NCI-H446 treated with DMSO at 0.1 percent for 48 hours (cell line): ENCODE measurements at places on chromosomes 16 and 17.

DNA sequence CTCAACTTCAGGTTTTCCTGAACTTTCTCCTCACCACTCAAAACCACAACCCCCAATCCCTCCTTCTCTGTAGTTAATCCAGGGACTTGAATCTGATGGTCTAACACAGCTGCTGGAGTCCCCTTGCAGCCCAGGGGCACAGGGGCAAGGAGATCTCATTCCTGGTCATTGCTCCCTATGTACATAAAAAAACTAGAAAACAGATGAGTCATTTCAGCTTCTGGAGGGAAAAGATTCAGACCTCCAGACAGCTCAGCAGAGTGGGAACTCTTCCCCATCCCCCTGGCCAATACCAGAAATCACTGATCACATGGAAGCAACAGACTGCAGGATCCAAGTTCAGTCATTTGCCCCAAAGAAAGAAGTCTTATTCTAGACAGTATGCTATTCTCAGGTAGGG is 62.1 kb downstream of the DYNLRB2 start:
- no peak for DNase-seq

DNA sequence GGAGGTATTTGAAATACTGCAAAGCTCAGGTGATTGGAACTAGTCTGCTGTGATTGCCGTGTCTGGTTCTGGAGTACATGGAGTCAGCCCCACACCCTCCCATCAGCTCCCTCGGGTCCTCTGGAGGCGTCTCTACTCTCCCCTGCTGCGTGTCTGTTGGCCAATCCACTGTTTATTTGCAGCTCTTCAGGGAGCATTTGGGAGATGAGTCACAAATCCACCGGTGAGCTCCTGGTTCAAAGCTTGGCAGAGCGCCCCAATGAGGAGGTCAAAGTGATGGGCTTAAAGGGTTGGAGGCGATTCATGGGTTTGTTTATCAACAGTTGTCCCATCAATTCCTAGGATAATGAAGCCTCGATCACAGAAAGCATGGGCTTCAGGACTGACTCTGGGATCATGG is 14.6 kb downstream of the CALB2 start:
- DNase-seq: no peak

DNA sequence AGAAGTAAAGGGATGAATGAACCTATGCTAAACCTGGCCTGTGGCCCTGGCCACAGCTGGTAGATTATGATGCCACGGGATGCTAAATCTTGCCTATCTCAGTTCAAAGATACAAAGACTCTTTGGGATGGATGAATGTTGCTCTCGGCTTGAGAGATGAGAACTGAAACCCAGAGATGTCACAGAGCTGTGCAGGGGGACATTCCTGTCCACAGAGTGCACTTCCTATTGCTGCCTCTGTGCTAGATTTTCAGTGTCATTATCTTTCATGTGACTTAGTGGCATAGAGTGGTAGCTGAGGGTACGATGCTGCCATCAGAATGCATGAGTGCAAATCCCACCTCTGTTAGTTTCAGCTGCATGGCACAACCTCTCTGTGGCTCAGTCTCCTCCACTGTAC is 2.3 kb upstream of the MT1M start:
- DNase-seq: no peak

DNA sequence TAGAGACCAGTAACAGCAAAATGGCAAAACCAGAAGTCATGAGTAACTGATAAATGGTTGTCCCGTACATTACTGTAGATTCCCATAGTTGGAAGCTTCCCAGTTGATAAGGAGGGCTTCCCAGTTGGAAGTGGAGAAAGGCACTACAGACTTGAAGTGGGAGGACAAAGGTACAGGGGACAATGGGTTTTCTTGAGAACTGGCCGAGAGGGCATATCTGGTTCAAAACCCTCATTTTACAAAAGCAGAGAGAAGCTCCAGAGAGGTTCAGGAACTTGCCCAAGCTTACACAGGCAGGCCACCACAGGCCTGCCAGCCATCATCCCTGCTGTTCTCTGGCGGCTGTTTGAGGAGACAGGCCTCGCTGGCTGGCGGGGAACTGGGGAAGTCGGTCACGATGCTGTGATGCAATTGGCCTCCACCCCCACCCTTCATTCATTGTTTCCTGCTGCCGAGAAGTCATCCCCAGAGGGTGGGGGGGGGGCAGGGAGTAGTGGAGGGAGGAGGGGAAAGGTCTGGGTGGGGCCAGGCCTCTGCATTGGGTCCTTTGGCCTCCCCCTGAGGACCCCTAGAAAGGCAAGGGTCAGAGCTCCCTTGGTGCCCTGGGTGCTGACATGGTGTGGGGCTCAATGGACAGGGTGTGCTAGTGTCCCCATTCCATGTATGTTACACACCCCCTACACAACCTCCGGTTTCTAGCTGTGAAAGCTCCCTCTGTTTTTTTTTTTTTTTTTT is 3.0 kb downstream of the UBALD2 start:
- no peak for DNase-seq

GRCh38 chr17:56478836-56479447 is 114.6 kb upstream of the NOG start:
- no peak for DNase-seq

GRCh38 chr17:6605142-6605541 is 35.4 kb downstream of the KIAA0753 start:
- DNase-seq: no peak

- no peak for DNase-seq
These were observed 43.5 kb downstream of the TEX2 start for GRCh38 chr17:64219571-64219970.

- DNase-seq: no peak
These were observed 85.6 kb downstream of the TTC19 start for GRCh38 chr17:16085066-16085699.

- DNase-seq: no peak
These were observed 52.1 kb downstream of the COPRS start for GRCh38 chr17:31806921-31807320.

DNA sequence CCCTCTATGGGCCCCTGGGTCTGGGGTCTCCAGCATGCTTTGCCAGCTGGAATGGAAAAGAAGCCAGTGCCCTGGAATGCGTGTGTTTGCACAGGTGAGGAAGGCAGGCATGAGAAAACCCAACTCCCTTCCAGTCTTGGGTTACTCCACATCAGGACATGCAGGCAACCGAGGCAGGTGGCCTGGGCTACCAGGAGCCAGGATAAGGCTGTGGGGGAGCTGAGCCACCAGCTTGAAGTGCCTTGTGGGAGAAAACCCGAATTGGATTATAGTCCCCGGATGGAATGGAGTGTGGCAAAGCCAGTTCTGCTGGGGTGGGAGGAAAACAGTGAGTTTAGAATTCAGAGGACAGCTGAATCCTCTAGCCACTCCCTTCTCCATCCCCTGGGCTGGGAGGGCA is 7.2 kb downstream of the SRCIN1 start:
- DNase-seq: peak; percentile 51

- DNase-seq: no peak
These were observed 7.1 kb downstream of the FBRS start for GRCh38 chr16:30665155-30665829.

- DNase-seq: no peak
These were observed 7.3 kb downstream of the ABI3 start for GRCh38 chr17:49217651-49218413.

DNA sequence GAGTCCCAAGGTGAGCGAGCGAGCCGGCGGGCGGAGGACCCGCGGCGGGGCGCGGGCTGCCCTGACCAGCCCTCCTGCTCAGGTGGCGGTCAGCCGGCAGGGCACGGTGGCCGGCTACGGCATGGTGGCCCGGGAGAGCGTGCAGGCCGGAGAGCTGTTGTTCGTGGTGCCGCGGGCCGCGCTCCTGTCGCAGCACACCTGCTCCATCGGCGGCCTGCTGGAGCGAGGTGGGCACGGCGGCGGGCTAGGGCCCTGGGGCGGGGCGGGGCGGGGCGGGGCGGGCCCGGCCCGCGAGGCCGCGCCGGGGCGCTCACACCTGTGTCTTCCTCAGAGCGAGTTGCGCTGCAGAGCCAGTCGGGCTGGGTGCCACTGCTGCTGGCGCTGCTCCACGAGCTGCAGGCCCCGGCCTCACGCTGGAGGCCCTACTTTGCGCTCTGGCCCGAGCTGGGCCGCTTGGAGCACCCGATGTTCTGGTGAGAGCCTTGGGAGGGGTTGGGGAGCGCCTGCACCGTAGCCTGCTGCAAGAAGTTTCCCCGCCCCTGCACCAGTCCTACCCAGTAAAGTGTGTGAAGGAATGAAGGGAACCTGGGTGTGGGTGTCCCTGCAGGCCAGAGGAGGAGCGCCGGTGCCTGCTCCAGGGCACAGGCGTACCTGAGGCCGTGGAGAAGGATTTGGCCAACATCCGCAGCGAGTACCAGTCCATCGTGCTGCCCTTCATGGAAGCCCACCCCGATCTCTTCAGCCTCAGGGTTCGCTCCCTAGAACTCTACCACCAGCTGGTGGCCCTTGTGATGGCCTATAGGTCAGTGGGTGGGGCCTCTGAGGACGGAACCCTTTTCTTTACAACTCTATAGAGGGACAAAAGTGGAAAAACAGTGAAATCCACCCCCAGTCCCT is 802 bp downstream of the SETD6 start:
- DNase-seq: no peak

DNA sequence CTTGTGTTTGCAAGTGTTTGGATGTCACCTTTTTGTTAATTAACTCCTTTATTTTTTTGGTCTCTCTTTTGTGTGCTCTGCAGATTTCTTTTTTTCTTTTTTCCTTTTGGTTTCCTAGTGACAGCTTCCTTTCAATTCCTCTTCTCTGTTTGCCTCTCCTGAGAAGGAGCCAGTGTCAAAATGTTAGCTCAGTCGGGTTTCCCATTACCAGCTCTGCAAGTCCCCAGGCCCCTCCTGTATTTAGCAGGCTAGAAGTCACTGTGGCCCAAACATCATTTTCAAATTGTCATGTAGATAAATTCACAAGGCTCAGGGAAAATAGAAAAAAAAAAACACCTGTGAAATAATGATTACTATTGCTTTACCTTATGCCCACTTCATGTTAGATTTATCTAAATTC is 1621.6 kb downstream of the CDH8 start:
- no peak for DNase-seq

- DNase-seq: no peak
These were observed 90.6 kb downstream of the DNAH3 start for GRCh38 chr16:21060027-21060510.

DNA sequence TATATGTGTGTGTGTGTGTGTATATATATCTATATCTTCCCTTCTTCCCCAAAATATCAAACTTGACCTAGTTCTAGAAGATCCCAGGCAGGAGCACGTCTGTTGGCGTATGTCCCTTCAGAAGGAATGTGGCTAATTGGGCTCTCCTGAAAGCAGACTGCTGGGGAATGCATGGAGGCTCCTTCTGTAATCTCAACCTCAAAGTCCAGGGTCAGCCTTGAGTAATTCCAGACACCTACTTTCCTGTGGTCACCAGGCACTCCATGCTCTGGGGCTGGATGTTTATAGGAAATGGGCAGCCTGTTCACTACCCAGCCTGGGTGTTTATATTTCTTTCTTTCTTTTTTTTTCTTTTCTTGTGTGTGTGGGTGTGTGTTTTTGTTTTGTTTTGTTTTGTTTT is 13.4 kb downstream of the BCO1 start:
- no peak for DNase-seq

GRCh38 chr16:49754495-49755312 is 101.2 kb downstream of the ZNF423 start:
- no peak for DNase-seq

GRCh38 chr17:40550608-40551007 is 14.7 kb downstream of the CCR7 start:
- DNase-seq: no peak

GRCh38 chr16:88688013-88688778 is 1.9 kb upstream of the SNAI3 start:
- DNase-seq: no peak

DNA sequence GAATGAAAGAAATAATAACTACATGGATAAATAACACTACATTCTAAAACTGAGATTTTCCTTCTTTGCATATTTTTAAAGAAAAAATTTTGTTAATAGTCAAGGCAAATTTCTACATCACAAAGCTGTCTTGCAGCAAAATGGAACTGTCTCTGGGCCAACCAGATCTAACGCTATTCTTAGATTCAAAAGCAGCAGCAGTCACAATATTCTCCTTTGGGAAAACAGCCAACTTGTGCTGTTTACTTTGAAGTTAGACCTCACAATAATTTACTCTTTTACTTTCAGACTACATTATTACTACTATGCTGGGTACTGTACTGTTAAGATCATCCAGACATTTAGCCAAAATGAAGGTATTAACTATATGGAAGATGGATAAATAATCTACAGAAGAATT is 189.1 kb downstream of the CEP112 start:
- no peak for DNase-seq

- no peak for DNase-seq
These were observed 22.7 kb downstream of the GINS3 start for GRCh38 chr16:58415003-58415402.

DNA sequence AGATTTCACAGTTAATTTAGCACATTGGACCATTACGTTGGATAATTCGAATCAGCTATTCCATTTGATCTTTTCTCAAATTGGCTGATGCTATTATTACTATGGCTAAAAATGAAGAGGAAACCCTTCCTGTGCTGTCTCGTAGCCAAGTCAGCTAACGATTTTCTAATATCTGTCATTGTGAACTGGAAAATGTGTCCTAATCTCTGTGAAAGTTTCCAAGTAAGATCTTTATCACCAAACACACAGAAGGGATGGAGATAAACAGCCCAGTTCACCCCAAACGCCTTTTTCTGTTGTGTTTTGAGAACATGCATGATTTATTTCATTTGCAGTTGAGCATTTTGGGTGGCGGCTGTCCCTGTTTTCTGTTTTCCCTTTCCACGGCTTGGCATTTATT is 312.8 kb downstream of the FOXL1 start:
- DNase-seq: no peak

- DNase-seq: no peak
These were observed 15.6 kb downstream of the USP7 start for GRCh38 chr16:8948069-8948593.

- no peak for DNase-seq
These were observed at the start of gene GDPD3 for GRCh38 chr16:30113031-30113710. TSS of gene GDPD3 (minus strand) at chr16:30113537. CDS start at chr16:30113478, 59 bp downstream.

DNA sequence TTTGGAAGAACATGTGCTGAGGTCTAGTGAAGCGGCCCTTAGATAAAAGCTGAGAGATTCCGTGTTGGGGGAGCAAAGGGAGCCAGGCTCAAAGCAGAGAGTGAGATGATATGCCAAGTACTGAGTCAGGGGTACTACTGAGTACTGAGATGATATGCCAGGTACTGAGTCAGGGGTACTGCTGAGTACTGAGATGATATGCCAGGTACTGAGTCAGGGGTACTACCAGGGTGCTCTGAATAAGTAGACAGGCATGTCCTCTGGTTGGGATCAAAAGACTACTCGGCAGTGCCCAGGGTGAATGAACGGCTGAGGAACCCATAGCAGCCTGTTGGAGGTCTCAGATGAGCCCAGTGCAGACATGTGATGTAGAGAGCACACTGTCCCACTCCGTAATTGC is 239.0 kb downstream of the SOX9 start:
- no peak for DNase-seq

- DNase-seq: no peak
These were observed 15.6 kb downstream of the SPG7 start for GRCh38 chr16:89523680-89524344.

- no peak for DNase-seq
These were observed 172.0 kb upstream of the CHMP6 start for GRCh38 chr17:80819422-80820164.

- DNase-seq: no peak
These were observed 88.2 kb downstream of the CHD9 start for GRCh38 chr16:53142823-53143568.
